Stimulated activated CD8-positive, alpha-beta memory T cell treated with anti-CD3 and anti-CD28 coated beads, Interleukin-7, amount 100 ng/mL, for 1 hour (primary cell): ENCODE measurements at places on chromosomes 1 and 21.
A peak's percentile ranks its signal among the peaks of the same experiment; 100 is the strongest.

DNA sequence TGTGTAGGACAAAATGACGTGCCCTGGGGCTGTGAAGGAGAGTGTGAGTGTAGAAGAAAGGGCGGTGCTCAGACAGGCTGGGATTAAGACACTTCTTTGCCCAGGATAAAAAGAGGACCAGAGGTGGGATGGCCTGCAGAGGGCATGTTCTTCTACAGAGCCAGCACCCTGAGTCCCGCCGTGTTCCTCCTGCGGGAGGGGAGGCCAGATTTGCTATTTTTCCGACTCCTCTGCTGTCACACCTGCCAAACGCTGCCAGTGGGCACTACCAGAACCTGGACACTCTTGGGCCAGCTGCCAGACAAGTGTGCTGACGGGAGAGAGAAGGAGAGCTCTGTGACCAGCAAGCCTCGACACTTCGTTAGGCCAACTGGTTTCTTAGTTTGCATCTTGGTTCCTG is 206.4 kb downstream of the PLD5 start:
- DNase-seq = no peak

- DNase-seq = no peak
Measured at GRCh38 chr21:34561806-34562205, 49.8 kb upstream of the KCNE1 start.

GRCh38 chr1:27884006-27884954 is 11.9 kb downstream of the THEMIS2 start:
- DNase-seq = no peak

DNA sequence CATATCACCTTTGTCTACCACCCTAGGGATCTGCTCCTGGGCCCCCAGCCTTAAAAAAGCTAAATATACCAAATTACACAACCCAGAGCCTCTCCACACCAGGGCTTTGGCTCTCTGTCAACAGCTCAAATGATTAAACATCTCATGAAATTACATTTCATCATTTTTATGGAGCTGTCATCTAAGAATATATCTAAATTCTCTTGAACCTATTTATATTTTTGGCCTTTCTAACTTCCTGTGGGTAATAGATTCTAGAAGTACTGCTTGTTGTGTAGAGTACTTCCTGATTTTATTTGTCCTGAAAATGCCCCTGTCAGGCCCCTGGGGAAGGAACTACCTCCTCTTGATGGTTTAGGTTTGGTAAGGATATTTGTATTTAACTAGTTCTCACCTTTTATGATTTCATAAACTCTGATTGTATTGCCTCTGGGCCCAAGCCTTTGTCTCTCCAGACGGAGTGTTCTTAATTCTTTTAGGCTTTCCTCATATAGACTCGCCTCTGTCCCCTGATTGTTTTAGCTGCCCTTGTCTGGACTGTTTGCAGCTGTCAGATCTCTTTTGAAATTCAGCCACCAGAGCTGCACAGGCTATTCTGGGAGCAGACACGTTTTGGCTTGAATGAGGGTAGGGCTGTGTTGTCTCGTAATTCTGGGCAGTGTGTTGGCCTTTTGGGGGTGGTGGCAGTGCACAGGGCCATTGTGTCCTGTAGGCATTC is 16.6 kb downstream of the MYOG start:
- DNase-seq = no peak

- DNase-seq = no peak
Measured at GRCh38 chr1:157862114-157863070, 20.8 kb upstream of the CD5L start.

GRCh38 chr1:66182551-66183178 is 351.3 kb upstream of the SGIP1 start:
- no peak for DNase-seq

- no peak for DNase-seq
Measured at GRCh38 chr1:66028035-66028434, 235.3 kb downstream of the PDE4B start.

DNA sequence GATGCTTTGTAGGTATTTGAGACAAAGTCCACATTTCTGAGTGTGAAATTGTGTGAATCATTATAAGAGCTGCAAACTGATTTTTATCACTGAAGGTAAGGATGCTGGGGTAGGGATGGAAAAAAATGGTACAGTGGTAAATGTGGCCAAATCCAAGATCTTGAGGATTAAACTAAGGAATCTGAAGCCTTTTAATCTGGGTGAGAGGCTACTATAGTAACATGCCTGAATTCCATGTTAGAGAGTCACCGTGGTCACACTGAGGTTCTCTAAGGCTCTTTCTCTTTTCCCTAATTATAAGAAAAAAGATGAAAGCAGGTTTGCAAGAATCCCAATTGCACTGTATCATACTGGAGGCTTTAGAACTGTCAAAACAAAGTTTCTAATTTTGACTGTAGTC is 17.6 kb downstream of the PTGER3 start:
- DNase-seq = no peak

DNA sequence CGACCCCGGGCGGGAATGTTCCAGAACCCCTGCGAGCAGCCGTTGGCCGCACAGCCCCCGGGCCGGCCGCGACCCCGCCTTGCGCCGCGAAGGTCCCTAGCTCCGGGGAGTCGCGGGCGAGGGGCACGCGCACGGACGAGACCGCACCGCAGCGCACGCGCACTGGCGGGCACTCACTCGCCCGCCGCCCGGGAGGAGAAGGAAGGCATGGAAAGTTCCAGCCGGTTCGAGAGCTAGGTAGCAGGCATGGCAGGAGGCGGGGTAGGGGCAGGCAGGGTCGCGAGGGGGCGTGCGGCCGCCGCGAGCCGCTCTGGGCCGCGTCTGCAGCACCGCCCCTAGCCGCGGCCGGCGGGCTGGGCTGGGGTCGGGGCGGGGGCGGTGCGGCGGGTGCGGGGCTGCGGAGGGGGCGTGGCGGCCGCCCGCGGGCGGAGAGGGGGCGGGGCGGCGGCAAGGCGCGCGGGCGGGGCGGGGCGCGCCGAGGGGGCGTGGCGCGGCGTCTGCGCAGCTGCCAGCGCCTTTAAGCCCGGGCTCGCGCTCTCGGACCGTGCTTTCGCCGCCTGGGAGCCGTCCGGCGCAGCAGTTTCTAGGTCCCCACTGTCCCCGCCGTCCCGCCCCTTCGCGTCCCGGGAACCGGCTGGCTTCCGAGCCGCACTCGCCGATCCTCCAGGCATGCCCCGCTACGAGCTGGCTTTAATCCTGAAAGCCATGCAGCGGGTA is at the start of the genes MRPS6 and SLC5A3:
Gene MRPS6 (plus strand): TSS at position 547 of the 717 bp plus-strand sequence. CDS start 123 bp downstream, at position 670.
Gene SLC5A3 (plus strand): TSS at position 547 of the 717 bp plus-strand sequence. CDS start 21,621 bp downstream, outside the sequence.
- peak; percentile 49 for DNase-seq
